ENCODE measurements at places on chromosomes 4 and X. TPM values are rescaled to one million over a fixed set of nuclear protein-coding genes. Genes with fewer than 3 reads are reported as not detected.

- DNase-seq, result peak; percentile 10
These were observed 76.3 kb downstream of the EVC start for GRCh38 chr4:5787311-5787710.

DNA sequence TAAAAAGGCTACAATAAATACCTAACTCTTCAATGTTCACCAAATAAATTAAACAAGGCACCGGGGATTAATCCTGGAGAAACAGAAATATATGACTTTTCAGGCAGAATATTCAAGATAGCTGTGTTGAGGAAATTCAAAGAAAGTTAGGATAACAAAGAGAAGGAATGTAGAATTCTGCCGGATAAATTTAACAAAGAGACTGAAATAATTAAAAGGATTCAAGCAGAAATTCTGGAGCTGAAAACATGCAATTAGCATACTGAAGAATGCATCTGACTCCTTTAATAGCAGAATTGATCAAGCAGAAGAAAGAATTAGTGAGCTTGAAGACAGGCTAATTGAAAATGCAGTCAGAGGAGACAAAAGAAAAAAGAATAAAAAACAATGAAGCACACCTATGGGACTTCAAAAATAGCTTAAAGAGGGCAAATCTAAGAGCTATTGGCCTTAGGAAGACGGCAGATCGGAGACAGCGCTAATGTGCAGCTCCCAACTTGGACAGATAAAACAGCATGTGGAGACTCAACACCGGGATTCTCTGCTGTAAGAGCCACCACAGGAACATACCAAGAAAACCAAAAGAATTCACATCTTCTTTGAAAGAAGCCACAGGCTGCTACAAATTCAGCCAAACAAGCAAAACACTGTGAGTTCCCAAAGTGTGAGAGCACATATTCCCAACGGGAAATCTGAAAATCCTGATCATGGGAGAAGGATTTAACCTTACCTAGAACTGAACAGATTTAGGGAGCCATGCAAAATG is 1290.9 kb downstream of the PCDH18 start:
- no peak for DNase-seq

- DNase-seq, result no peak
These were observed 1.4 kb downstream of the IL9R start for GRCh38 chrX:155998761-155999510.

The IL1RAPL2 gene
- total RNA-seq, result 0.13 TPM

The PLAC8 gene
- total RNA-seq, result 0.90 TPM

The GYG2 gene
- 95.9 TPM for total RNA-seq

DNA sequence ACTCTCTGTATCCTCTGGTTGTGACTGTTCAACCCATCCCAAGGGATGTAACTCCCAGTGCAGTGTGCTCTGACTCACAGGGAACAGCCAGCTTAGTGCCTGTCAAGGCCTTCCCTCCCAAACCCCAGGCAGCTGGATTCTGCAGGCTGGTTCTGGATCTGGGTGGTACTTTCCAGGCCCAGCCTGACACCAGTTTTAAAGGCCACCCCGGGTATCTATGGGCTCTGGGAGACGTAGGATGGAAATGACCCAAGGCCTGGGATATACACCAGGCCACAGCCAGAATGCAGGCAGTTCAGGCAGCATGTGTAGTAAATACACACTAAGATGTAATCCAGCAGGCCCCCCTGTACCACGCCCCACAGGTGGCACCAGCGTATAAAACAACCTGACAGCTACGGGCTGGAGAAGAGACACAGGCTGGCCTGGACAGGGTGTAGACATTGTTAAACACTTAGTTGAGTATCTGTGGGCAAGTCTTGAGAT is 64.2 kb downstream of the SPINK2 start:
- no peak for DNase-seq

DNA sequence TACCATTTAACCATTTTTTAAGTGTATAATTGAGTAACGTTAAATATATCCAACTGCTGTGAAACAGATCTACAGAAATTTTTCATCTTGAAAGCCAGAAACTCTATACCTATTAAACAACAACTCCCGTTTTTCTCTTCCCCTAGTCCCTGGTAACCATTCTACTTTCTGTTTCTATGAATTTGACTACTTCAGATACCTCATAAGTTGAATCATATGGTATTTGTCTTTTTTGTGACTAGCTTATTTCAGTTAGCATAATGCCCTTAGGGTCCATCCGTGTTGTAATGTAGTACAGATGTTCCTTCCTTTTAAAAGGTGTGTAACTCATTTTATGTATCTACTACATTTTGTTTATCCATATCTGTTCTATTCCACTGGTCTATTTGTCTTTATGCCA is 48.7 kb downstream of the STAG2 start:
- no peak for DNase-seq

DNA sequence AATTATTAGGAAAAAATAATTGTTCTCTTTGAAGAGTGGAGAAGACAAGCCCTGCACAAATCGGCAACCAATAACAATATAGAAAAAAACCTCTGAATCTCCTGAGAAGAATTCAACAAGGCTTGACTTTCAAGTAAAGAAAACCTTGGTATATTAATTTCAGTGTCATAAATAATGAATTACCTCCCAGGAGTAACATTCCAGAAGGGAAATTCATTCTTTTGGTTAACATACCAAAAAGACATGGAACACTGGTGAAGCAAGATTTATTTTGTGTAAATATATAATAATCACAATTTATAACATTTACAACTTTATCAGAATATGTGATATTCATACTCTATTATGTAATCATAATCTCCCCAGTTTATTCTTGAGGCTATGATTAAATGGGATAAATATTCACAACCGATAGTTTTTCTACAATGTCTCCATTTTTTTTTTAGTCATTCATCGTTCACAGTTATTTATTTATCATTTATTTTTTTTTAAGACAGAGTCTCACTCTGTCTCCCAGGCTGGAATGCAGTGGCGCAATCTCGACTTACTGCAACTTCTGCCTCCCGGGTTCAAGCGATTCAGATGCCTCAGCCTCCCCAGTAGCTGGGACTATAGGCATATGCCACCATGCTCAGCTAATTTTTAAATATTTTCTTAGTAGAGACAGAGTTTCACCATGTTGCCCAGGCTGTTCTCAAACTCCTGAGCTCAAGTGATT is 53.0 kb upstream of the RPS6KA6 start:
- DNase-seq, result no peak

The ASB11 gene
- total RNA-seq, result not detected

The IGFBP7 gene
- 0.42 TPM for total RNA-seq

- DNase-seq, result no peak
These were observed 11.4 kb downstream of the TMSB4X start for GRCh38 chrX:12986164-12986779.

The PABPC1L2A gene
- total RNA-seq, result 0.35 TPM

The FAM50A gene
- total RNA-seq, result 57.4 TPM

DNA sequence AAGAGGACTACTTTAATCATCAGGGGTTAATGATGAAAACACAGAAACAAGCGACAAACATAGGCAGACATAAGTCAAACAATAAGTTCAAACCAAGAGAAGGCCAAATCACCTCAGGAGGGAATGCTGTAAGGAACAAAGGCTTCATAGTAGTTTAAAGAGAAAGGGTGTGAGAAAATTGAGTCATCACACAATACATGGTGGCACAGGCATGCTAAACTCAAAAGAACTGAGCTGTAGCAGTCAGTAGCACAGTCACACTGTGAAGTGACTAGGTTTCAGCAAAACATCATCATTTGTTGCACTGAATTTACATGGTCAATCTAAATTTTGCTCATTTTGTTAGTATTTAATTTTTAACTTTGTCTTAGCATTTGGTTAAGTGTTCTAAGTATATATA is 24.2 kb downstream of the SMC1A start:
- DNase-seq, result no peak

DNA sequence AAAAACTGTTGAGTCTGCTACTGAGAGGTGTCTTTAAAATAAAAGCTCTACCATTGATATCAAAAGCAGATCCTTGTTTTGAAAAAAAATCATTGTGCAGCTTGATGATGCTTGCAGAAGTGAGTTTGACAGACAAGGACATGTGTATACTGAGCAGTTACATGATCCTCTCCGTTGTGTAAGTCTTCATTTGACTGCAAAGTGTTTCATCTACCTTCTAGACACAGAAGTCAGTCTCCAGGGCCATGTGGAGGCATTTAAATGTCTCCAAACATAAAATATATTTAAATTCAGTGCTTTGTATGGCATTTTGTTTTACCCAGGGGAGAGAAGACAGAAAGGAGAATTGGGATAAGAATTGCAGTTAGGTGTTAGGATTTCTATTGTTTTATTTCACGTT is 107.8 kb upstream of the MYOZ2 start:
- DNase-seq, result no peak

The NR0B1 gene
- total RNA-seq, result not detected

DNA sequence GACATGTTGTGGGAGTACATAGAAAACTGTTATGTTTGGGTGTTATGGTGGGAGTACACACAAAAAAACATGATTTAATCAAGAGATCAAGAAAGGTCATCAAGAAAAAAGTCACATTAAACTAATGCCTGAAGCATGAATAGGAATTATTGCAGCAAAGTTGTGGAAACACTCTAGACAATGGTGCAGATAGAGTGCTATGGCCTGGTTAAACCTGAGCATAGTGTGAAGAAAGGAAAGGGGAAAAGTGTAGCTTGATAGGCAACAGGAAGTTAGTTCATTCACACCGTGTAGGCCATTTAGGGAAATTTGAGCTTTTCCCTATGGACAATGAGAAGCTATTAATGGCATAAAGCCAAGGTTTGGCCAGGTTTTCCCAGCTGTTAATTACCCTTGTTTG is 162.1 kb upstream of the EMCN start:
- no peak for DNase-seq

- DNase-seq, result no peak
These were observed 19.1 kb upstream of the LAP3 start for GRCh38 chr4:17557880-17558279.

DNA sequence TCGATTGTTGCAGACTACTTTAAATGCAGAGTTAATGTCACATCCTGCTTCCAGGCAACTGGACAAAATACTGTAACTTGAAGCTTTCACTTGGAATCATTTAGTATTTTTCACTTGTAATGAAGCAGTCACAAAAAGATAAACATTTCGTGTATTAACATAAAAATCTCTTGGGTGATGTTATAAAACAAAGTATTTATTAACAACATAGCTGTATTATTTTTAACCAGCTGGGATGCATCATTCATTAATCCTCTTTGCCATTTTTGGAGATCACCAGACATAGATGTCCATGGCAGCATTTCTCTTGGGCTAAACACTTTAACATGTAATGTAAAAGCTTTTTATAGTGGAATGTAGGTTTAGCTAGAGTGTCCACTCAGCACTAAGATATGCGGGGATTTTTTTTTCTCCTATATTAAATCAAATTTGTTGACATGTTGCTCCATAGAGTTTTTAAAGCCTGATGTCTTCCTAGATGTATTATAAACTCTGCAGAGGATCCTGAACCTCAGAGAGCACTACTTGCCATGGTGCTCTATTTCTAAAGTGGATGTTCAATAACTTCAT is 193.7 kb upstream of the SPANXN4 start:
- DNase-seq, result no peak

The PDZD4 gene
- 110 TPM for total RNA-seq

The FGD1 gene
- 19.2 TPM for total RNA-seq

DNA sequence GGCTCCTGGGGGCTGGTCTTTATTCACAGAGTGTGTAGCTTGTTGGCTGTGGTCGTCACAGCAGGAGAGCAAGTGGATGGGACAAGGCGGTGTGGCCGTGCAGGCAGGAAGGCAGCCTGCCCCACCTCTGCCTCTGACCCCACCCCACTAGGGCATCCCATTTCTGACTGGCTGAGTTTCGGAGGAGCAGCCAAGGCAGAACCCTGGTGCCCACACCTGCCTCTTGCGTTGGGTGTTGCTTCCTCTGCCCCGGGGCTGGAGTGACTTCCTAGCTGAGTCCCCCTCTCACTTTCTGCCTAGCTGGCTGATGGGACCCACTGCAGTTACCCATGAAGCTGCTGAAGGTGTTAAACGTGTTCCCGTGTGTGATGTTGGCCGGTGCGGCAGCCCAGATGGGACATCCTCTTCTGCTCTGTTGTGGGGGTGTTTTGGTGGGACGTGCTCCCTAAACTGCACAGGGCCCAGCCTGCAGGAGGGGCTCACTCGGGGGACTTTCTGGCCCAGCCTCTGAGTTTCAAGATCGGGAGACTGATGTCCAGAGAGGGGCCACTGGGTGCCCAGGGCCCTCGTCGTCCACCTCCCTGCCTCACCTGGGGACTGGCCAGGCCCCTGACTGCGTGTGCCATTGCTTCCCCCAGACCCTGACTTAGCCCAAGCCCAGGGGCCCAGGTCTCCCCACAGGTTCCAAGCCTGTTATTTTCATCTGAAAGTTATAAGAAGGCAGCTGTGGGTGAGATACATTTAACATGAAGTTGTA is 101.5 kb downstream of the PSAPL1 start:
- no peak for DNase-seq

- no peak for DNase-seq
These were observed 76.7 kb downstream of the TMEM131L start for GRCh38 chr4:153542834-153543233.

The SLC9B1 gene
- total RNA-seq, result 0.59 TPM

DNA sequence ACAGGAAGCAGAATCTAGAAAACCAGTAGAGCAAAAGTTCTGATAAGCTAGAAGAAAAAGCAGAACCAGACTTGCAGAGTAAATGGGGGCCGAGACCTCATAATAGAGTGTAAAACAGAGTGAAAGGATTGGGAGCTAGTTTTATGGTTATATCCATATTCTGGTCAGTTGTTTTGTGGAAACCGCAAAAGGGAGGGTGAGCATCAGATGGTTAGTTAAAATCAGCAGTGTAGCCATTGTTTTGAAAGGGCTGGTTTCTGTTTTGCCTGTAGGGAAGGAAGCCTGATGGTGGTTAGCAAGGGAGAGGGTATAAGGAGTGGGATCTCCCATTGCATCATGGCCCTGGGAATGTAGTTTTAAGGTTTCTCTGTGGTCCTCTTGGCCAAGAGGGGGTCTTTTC is 17.2 kb upstream of the CCNI start:
- no peak for DNase-seq

The XAGE2 gene
- total RNA-seq, result not detected

DNA sequence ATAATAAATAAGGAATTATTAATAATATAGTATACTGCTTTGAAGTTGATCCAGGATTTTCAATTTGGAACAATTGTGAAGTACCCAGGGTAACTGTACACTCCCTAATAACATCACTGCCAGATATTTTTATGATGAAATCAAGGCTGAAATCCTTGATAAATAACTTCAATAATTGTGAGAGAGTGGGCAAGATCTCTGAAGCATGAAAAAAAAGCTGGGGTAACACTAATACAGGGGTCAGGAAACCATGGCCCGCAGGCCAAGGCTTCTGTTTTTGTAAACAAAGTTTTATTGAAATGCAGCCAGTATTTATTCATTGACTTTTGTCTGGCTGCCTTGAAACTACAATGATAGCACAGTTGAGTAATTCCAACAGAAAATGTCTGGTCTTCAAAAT is 41.6 kb downstream of the CPEB2 start:
- DNase-seq, result no peak

DNA sequence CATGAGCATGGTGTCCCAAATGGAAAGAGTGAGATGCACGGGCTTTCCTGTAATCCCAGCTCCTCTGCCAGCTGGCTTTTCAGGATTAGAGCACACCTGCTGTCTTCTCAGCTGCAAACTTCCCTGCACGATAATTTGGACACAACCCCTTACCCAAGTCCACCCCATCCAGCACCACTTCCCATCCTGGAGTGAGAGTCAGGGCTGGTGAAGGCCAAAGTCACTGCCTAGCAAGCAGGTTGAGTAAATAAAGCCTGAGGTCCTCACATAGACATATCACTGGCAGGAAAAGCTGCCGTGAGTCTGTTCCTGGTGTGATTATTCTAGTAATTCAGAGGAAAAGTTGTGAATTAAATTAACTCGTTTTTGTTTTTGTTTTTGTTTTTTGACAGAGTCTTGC is 113.9 kb upstream of the MBNL3 start:
- no peak for DNase-seq

All from H9 (cell line).